Psoas muscle (tissue), 8 donors: ENCODE measurements at places on chromosomes 5 and 9. TPM values are rescaled to one million over a fixed set of nuclear protein-coding genes. Genes with fewer than 3 reads are reported as not detected.

NKD2 gene
- 0.08 TPM for polyA plus RNA-seq

DNA sequence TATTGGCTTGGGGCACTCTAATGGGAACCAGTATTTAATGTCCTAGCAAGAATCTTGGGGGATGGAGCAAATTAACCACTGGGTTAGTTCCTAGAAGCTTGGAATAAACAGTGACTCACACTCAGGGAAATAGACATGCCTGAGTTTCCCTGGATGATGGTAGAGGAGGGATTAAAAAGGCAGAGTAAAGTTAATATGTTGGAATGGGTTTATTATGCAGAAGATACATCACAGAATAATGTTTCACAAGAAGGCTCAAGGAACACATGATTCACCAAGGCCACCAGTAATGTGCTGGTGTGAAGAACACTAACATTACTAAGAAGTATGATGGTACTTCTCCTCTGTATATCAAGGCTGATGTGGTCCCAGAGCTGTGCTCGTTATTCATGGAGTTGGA is 752.9 kb upstream of the SEMA6A start:
- no peak for DNase-seq

DNA sequence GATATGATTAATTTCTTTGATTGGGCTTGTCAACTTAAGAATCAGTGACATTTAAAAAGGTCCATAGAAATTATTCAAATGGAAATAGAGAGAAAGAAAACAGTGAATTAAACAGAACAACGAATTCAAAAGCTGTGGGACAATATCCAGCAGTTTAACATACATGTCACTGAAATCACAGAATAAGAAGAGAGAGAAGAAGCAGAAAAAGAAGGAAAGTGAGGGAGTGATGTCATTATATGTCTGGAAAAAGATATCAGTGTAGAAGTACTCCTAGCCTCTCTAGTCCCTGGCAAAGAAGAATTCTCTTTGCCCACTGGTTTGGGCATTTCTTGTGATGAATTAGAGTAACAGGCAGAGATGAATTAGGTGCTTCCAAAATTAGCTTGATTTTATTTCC is 109.2 kb upstream of the ABCA1 start:
- no peak for DNase-seq

- DNase-seq, result no peak
Measured at GRCh38 chr5:41509399-41510175, 814 bp downstream of the PLCXD3 start.

DNA sequence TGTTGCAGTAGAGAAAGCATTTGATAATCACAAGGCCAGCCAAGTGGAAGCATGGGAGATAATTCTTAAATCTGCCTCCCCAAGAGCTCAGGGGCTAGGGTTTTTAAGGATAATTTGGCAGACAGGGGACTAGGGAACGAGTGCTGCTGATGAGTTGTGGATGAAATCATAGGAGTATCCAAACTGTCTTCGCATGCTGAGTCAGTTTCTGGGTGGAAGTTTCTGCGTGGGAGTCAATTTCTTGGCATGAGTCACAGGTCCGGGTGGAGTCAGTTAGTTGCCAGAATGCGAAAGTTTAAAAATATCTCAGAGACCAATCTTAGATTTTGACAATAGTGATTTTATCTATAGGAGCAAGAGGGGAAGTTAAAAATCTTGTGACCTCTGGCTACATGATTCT is 112.6 kb downstream of the TMC1 start:
- no peak for DNase-seq

DNA sequence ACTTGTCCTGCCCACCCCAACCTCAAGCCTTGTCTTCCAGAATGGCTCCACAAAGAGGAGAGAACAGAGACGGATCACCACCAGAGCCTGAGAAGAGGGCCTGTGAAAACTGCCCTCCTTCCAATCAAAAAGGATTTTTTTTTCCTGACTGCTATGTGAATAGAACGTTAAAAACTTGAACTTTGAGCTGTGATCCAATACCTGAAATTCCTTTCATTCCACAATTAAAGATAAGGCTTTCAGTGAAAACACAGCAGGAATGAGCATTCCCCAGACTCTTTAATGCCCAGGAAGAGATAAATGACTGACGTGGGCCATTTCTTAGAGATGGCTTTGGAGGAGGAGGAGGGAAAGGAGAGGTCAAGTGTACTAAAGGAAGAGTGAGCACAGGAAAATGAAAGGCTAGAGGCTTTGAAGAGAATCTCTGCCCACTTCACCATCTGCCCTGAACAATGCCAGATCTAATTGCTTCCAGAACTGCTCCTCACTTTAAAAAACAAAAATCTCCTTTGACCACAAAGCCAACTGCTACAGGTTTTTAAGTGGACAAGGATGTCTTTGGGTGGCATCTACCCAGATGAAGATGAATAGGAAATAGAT is 177.9 kb upstream of the MAP3K1 start:
- no peak for DNase-seq

EEIG1 gene
- polyA plus RNA-seq, result 5.1 TPM

DNA sequence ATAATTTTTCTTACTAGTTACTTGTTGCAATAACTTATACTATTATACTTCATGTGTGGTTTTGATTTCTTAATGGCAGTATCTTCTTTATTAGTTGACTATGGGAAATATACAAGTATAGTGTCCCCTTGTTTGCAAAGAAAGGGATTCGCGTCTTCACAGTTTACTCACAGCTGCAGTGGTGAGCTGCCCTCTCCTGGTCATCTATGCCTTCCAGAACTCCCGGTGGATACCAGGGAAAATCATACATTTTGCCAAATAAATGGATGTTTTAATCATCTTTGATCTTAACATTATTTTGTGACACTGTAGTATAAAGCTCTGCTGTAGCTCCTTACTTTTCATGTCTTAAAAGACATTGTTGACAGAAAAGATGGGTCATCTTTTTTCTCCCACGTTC is 142.0 kb downstream of the ZCCHC7 start:
- no peak for DNase-seq

GRCh38 chr5:71483355-71483754 is 27.9 kb downstream of the BDP1 start:
- no peak for DNase-seq

CAVIN4 gene
- 25.6 TPM for polyA plus RNA-seq

GRCh38 chr5:43255704-43256103 is 57.5 kb downstream of the HMGCS1 start:
- DNase-seq, result no peak

SLC6A7 gene
- polyA plus RNA-seq, result not detected

DNA sequence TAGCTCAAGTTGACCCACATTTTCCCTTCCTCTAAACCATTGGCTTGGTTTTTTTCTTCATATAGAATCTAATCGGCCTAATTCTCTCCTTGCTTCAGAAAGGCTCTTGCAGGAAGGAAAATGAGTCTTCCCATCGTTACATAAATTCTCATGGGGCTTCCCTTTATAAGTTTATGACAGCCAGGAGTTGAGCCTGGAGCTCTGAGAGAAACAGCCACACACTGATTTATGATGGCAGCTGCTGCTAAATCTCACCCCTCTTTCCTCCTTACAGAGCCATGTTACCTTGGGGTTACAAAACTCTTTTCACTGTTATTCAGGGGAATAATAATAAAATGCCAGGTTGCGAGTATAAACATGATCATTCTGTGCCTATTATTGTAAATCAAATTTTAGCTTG is 5.2 kb upstream of the RNF14 start:
- DNase-seq, result no peak

DNA sequence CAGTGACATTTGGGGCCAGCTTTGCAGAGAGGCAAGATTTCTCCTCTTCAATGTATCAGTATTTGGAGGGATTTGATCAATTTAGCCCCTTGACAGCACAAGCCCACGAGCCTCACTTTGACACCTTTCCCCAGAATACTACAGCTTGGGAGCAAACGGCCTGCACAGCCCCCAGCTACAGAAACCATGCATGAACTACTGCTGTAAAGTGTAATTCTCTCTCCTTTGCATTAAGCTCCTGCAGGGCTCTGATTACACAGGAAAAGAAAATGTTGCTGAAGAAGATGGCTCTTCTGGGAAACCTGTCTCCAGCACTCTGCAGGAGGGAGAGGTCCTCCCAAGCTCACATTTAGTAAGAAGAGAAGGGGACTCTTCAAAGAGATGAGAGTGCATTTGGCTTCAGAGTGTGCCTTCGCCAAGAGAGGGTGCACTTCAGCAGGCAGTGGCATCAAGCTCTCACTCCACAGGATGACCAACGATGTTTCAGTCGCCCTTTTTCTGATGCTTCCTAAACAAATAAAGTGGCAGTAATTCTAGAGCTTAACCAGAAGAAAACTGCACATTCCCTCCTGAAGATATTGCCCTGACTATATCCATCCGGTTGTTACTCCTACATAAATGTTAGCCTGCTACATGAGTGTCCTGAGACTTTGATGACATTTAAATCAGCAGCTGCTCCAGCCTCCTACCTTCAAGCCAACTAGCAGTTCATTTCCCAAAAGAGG is 272.2 kb downstream of the AUH start:
- DNase-seq, result no peak

- DNase-seq, result no peak
Measured at GRCh38 chr9:95890594-95890993, 15.1 kb downstream of the ERCC6L2 start.

C9 gene
- polyA plus RNA-seq, result not detected

DNA sequence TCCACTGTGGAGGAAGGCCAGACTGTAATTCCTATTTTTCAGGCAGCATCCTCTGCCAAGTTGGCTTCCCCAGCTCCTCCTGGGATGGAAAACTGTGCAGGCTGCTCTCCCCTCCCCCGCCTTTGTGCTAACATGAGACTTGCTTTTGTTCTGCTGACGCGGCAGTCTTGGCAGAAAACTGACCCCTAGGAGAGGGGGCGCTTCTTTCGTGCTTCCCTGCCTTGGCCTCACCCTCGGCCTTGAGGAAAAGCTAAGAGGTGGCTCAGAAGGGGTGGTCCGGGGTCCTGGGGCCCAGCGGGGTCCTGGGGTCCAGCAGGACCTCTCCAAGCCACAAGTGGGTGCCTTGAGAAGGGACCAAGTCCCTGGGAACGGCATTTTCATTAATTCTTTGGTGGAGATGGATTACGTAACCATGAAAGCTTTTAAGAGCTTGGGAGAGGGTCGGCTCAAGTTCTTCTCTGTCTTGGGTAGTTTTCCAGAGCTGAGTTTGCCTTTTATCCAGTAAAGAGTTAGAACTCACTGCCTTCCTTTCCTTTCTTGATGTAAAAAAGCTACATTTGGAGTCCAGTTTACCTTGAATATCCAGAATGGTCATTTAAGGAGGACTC is 51.0 kb downstream of the SH3PXD2B start:
- DNase-seq, result peak; percentile 83

DNA sequence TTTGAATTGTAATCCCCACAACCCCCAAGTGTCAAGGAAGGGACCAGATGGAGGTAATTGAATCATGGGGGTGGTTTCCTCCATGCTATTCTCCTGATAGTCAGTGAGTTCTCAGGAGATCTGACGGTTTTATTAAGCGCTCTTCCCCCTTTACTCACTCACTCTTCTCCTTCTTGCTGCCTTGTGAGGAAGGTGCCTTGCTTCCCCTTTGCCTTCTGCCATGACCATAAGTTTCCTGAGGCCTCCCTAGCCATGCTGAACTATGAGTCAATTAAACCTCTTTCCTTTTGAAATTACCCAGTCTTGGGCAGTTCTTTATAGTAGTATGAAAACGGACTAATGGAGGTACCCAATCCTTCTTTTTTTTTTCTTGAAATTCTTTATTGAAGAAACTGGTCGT is 2.2 kb upstream of the CEP120 start:
- no peak for DNase-seq

GRCh38 chr9:34145165-34145564 is 18.7 kb upstream of the DCAF12 start:
- DNase-seq, result no peak

DNA sequence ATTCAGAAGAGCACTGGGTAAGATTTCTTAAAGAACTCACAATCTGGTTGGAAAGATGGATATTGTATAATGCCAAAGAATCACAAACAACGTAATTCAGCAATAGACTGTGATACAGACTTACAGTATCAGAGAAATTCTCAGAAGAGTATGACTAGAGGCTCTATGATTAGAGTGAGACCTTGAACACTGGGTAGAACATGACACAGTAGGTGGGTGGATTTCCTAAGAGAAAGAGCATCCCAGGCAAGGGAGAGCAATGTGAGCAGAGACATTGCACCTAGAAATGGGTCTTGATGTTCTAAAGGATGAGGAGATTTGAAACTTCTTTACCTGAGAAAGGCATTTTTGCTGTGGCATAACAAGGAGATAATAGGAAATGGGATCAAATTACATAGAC is 27.3 kb upstream of the CAST start:
- DNase-seq, result no peak

DNA sequence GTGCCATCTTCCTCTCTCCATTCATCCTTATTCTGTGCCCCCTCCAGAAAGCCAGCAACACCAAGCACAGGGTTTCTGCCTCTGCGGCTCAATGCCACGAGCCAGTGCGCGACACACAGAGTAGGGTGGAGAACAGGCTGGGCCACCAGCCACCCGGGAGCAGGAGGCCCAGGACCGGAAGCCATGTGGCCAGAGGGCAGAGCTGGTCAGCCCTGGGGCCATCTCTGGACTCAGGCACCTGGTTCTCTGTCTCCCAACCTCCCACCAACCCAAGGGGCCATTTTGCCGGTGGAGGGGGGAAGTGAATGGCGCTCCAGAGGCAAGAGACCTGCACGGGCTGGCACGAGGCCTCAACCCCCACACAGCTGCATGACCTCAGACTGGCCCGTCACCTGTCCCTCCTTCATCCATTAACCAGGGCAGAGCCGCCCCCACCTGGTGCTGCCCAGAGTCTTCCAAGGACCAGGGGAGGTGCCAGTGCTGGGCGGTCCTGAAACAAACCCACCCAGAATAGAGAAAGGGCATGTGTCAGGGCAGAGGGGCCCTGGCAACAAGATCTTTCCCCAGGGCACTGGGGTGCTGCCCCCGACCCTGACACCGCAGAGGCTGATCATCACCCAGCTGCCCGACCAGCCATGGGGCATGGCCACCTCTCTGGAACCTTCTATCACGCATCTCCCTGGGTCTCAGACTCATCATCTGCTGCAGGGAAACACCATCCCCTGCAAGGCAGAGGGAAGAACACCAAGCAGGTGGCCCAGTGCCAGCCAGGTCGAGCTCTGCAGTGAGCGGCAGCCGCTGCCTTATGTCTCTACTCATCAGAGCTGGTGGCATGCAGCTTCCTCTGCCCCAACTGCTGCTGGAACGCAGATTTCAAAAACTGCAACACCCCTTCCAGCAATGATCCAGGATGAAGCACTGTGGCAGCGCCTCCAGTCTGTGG is 11.9 kb downstream of the VAV2 start:
- DNase-seq, result peak; percentile 51

TLX3 gene
- not detected for polyA plus RNA-seq

- no peak for DNase-seq
Measured at GRCh38 chr9:12797037-12797436, 22.2 kb downstream of the LURAP1L start.

ADRA1B gene
- polyA plus RNA-seq, result 0.13 TPM

DNA sequence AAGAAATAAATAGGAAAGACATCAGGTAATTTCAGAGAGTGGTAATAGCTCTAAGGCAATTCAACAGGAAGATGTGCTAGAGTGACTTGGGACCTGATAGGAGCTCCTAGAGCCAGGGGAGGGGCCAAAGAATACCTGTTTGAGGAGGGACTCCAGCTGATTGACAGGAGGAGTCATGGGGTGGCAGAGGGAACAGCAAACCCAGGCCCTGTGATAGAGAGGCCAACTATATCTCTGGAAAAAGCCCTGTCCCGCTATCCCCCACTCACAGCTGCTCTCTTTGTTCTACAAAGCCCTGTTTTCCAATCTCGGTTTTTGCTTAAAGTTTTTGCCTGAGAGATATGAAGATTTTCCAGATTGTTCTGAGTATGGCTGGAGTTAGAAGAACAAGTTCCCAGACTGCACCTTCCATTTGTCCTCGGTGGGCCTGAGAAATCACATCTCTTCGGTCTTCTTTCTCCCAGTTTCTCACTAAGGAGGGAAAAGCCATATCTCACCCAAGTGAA is 9.0 kb upstream of the NSD1 start:
- peak; percentile 4 for DNase-seq

ANKRD31 gene
- polyA plus RNA-seq, result 0.06 TPM

OCLN gene
- polyA plus RNA-seq, result 0.44 TPM
